ENCODE measurements at places on chromosomes 13 and 19.

DNA sequence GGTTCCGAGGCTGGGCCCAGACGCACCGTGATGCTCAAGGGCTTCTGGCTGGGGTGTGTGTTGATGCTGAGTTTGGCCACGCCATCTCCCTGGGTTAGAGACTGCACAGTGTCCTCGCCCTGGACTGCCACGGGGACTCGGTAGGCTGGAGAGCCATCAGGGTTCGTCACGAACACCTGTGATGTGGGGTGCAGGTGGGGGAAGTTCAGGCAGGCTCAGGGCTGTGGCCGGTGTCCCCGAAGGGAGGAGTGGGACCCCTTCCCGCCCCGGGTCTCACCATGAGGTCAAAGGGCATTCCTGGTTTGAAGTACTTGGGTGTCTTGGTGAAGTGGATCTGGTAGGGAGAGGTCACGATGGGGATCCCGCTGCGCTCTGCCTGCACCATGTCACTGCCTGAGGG is 8.2 kb downstream of the C3 start:
- no peak for DNase-seq

- DNase-seq = no peak
Measured at GRCh38 chr13:89324582-89324981, 1653.4 kb downstream of the SLITRK5 start.

DNA sequence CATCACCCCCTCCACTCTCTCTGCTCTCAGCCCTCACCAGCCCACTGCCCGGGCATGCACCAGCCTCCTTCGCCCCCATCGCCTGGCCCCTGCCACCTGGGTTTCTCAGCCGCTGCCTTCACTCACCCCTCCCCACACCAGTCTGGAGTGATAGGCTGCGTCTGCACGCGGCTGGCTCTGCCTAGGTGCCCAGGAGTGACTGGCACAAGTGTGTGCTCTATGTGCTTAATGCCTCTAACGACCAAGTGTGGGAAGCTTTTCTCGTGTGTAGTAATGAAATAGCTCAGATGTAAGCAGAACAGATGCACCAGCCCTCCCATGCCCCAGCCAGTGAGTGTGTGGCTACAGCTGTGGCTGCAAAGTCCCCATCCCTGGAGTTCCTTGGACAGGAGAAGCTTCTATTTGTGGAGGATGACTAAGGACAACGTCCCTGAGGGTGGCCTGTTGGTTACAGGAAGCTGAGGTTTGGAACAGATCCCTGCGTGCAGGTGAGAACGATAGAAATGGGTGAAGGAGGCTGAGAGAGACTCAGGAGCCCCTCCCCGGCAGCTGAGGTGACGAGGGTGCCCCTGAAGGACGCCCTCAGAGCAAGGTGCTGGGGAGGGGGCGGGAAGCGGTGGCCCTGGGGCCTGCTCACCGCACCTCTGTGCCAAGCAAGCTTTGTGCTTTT is 35.6 kb downstream of the ATP11A start:
- no peak for DNase-seq

GRCh38 chr13:65188721-65189120 is 2041.4 kb downstream of the PCDH9 start:
- DNase-seq = no peak

- no peak for DNase-seq
Measured at GRCh38 chr13:103692442-103692841, 626.2 kb upstream of the SLC10A2 start.

DNA sequence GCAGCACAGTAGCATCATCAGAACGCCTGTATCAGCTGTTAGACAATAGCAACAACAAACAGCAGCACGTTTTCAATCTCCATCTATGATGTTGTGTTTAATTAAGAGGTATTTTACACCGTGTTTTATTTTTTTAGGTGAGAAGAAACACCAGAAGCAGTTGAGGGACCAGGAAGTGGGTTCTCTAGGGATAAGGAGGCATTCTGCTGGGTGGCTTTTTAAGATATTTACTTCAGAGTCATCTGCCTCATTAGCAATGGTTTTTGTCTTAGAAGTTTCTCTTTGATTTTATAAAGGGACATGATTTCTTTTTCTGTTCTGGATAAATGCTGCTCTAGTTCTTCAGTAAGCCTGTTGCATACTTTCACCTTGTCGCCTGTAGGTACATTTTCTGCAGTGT is 8.2 kb downstream of the CKAP2 start:
- DNase-seq = no peak

DNA sequence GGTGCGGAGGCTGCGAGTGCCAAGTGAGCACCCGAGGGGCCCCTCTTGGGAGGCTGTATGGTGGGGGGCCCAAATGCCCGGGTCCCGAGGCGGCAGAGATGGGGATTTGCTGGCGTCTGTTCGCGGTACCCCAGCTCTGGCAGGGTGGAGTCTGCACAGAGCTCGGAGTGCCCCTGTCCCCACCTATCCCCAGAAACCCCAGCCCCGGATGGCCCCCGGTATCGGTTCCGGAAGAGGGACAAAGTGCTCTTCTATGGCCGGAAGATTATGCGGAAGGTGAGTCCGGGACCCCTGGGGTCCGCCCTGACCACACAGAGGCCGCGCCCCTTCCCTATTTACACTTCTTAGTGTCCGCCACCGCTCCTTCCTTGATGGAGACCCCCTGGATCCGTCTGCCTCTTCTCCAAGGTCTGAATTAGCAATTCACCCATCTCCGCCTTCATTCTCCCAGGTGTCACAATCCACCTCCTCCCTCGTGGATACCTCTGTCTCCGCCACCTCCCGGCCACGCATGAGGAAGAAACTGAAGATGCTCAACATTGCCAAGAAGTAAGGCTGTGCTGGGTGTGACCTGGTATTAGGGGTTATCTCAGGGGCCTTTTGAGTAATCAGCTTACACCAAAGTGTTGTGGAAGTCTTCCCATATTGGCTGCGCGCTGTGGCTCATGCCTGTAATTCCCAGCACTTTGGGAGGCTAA is 630 bp downstream of the PNPLA6 start:
- no peak for DNase-seq

GRCh38 chr19:3698974-3699740 is 1.1 kb downstream of the PIP5K1C start:
- peak; percentile 26 for DNase-seq

- DNase-seq = no peak
Measured at GRCh38 chr19:15587663-15588062, 27.4 kb upstream of the CYP4F8 start.
